Stimulated activated effector memory CD8-positive, alpha-beta T cell treated with anti-CD3 and anti-CD28 coated beads, Interleukin-12 subunit alpha, Interleukin-12 subunit beta, amount 100 ng/mL, for 72 hours (primary cell): ENCODE measurements at places on chromosomes 4 and X.

- no peak for DNase-seq
Observed at GRCh38 chrX:110338935-110339334, 19.7 kb upstream of the RTL9 start.

GRCh38 chrX:7164174-7164573 lies 16.2 kb upstream of the PUDP start:
- no peak for DNase-seq

DNA sequence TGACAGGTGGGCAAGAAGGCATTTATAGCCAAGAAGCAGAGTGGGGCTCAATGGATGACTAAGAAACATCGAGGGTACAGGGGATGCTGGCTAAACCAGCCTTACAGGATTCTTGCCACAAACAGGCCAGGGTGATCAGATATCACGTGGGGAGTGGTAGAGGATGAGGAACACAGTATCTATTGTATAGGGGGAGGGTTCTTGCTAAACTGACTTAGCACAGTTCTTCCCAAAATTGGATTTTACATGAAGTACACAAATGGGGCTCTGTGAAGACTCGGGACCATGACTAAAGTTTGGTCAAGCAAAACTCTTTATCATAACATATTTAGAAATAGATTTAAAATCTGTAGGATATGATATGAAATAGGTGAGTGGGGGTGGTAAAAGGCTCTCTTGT lies 144.0 kb upstream of the ATOH1 start:
- DNase-seq, result no peak

DNA sequence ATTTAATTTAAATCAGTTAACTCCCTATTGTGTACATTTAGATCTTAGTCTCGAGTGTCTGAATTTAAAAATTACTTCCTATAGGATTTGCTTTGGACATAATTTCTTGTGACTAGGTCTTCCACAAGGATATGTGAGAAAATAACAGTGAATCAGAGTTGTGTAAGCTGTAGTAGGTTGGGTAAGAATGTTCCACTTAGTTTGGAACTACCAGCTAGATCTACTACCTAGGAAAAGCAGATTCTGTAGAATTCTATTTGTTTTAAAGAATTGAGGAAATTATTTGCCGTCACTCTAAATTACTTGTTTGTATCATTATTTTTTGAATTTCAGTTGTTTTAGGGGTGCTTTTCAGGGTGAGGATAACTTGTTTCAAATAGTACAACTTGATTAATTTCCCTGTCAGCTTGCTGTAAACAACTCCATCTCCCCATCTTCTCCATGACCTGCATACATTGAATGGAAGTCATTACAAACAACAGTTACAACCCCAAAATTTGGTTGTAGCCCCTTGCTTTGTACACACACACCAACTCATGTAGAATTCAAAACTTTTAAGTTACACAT lies 1.3 kb downstream of the MTHFD2L start:
- DNase-seq, result no peak
